Osteoblast (primary cell): ENCODE measurements at places on chromosomes 12 and 14. TPM values are rescaled to one million over a fixed set of nuclear protein-coding genes. Genes with fewer than 3 reads are reported as not detected.

GRCh38 chr12:6266971-6267721 is 43.3 kb upstream of the PLEKHG6 start:
- H3K36me3 ChIP-seq, result no peaks in the 10 kb centered on the region
- peaks cover 5% of the 10 kb centered on the region for H3K4me1 ChIP-seq
- peak; percentile 84 for DNase-seq

DNA sequence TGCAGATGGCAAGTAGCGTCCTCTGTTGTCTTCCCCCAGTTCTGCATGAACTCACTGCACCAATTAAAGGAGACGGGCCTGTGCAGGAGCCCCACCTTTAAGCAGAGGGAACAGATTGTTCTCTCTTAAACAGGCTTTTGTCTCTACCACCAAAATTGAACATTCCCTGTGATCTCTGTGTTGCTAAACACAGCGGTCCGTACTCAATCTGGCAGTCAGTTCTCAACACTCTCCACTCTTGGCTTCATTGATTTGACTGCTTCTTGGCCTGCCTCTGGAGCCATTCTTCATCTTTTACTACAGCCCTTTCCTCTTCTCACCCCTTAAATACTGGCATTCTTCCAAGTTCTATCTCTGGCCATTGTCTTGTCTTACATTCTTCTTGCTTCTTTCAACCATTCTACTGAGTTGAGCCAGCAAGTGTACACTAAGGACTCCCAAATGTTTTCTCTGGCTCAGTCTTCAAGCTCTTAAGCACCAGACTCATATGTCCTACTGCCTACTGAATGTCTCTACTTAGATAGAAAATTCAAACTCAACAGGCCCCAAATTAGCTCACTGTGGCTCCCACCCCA is 8.0 kb upstream of the NT5DC3 start:
- H3K36me3 ChIP-seq, result no peaks in the 10 kb centered on the region
- DNase-seq, result no peak
- no peak overlapping the region for H3K4me3 ChIP-seq

DNA sequence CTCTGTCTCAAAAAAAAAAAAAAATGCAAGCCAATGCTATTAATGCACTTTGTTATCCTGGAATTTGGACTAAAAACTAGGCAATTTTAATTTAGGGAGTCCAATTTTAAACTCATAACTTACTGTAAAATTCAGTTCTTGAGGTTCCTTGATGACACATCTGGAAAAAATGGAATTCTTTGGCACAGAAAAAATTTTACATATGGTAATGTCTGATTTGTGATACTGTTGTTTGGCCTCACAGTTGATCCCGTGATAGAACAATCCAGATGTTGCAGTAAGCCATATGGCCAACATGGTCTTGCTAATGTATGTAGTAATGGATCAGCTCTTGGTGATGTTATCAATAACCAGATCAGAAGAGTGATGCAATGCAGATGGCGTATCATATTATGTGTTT is 1089.8 kb downstream of the FLRT2 start:
- H3K36me3 ChIP-seq, result no peaks in the 10 kb centered on the region
- peak; percentile 6 for DNase-seq
- no peaks in the 10 kb centered on the region for H3K27me3 ChIP-seq
- H3K4me3 ChIP-seq, result no peak overlapping the region
- H3K4me1 ChIP-seq, result no peaks in the 10 kb centered on the region

DNA sequence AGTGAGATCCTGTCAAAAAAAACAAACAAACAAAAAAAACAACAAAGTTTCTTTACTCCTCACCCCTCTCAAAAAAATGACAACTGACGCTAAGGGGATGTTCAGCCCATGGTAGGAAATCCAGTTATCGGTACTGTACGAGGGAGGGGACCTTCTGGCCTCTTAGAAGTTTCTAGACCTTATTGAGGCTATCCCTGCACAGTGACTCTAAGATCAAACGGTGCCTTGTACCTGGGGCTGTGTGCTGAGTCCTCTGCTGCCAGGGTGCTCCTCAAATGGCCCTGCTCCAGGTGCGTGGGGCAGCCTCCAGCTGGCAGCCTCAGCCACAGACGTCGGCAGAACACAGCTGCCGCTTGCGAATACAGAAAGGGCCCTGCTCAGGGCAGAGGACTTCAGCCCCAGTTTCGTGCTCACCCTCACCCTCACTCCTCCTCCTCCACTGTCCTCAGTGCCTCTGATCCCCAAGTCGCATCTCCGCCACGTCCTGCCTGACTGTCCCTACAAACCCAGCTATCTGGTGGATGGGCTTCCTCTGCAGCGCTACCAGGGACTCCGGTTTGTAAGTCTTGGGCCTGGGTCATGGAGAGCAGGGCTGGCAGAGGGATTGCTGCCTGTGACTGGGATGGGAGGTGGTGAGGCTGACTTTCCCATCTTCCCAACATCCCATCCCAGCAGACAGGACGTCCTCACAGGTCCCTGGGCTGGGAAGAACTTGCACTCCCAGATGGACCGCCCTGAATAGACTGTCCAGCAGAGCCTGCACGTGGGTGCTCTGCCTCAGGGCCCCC is 90.9 kb downstream of the B4GALNT3 start:
- H3K27ac ChIP-seq, result no peak overlapping the region
- H3K27me3 ChIP-seq, result peaks cover 28% of the 10 kb centered on the region
- no peaks in the 10 kb centered on the region for H3K36me3 ChIP-seq
- H3K4me1 ChIP-seq, result no peaks in the 10 kb centered on the region
- DNase-seq, result peak; percentile 81

- no peak for DNase-seq
- peaks cover 17% of the 10 kb centered on the region for H3K4me1 ChIP-seq
- peak overlapping the region; percentile 91 for H3K27ac ChIP-seq
- H3K36me3 ChIP-seq, result peaks cover 11% of the 10 kb centered on the region
- peak overlapping the region; percentile 87 for H3K4me3 ChIP-seq
Measured at GRCh38 chr14:31207287-31207754, 272 bp downstream of the HECTD1 start.

DNA sequence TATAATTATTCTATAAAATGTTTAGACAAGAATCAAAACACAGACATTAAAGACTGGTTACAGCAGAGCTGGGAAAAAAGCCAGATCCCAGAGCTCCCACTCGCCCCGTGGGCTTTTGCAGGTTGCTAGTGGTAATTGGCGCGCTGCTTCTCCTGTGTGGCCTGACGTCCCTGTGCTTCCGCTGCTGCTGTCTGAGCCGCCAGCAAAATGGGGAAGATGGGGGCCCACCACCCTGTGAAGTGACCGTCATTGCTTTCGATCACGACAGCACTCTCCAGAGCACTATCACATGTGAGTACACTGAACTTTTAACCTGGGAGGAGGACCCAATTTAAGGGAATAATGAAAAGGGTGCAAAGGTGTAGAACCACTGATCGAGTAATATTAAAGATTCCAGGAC is 7.5 kb downstream of the TMEM52B start:
- no peak overlapping the region for H3K27ac ChIP-seq
- peaks cover 3% of the 10 kb centered on the region for H3K27me3 ChIP-seq
- DNase-seq, result no peak
- H3K4me3 ChIP-seq, result no peak overlapping the region

- H3K4me3 ChIP-seq, result no peak overlapping the region
- no peaks in the 10 kb centered on the region for H3K4me1 ChIP-seq
- no peaks in the 10 kb centered on the region for H3K36me3 ChIP-seq
- H3K27me3 ChIP-seq, result peaks cover 13% of the 10 kb centered on the region
- no peak overlapping the region for H3K27ac ChIP-seq
- DNase-seq, result no peak
Measured at GRCh38 chr14:76727384-76727783, 33.9 kb upstream of the VASH1 start.

DNA sequence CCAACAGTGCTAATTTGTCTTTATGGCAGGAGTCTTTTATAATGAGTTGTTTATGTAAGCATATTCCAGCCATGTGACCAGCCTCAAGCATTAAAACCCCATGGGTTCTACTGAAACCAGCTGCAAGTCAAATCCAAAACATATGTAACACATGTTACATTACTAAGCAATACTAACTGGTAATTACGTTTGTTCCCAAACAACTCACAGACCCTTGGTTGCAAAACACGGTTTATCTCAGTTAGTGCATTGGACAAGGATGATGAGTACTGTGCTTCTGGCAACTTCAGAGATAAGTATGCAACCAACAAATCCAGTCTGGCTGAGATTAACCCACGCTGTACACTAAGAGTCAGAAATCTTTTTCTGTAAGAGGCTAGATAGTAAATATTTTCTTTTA is 110.1 kb upstream of the FAR2 start:
- H3K4me1 ChIP-seq, result peaks cover 39% of the 10 kb centered on the region
- no peak overlapping the region for H3K4me3 ChIP-seq
- peaks cover 4% of the 10 kb centered on the region for H3K27me3 ChIP-seq
- DNase-seq, result peak; percentile 65
- no peak overlapping the region for H3K27ac ChIP-seq

DNA sequence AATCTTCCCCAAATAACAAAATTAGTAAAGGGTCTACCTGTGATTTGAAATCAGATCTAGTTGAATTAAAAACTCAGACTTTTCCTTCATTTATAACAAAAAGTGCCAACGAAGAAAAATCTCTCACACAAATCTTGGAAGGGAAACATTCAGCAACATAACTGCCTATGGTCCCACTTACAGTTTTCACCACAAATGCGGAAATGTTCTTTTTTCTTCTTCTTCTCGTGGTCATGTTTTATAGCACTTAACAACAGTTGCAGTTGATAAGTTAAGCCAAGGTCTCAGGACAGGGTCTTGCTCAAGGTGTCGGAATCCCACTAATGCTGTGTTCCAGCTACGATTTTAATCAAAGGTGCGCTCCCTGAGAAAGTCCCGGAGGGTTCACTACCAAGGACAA is 10.1 kb downstream of the RNASE6 start:
- DNase-seq, result no peak
- H3K36me3 ChIP-seq, result no peaks in the 10 kb centered on the region
- H3K4me3 ChIP-seq, result no peak overlapping the region
- H3K27ac ChIP-seq, result no peak overlapping the region
- H3K4me1 ChIP-seq, result no peaks in the 10 kb centered on the region

Gene FAM161B
- 5.1 and 5.6 TPM in 2 replicates for total RNA-seq

Gene CAPZA3
- total RNA-seq, result not detected in 2 replicates

Gene NFKBIA
- 43.6 and 51.0 TPM in 2 replicates for total RNA-seq

Gene RHOJ
- total RNA-seq, result 3.8 and 4.3 TPM in 2 replicates

Gene LRFN5
- under 0.01 and 0.36 TPM in 2 replicates for total RNA-seq

Gene COL2A1
- under 0.01 TPM in 2 replicates for total RNA-seq
